ENCODE measurements at places on chromosomes 5 and 9.
A peak's percentile ranks its signal among the peaks of the same experiment; 100 is the strongest.

DNA sequence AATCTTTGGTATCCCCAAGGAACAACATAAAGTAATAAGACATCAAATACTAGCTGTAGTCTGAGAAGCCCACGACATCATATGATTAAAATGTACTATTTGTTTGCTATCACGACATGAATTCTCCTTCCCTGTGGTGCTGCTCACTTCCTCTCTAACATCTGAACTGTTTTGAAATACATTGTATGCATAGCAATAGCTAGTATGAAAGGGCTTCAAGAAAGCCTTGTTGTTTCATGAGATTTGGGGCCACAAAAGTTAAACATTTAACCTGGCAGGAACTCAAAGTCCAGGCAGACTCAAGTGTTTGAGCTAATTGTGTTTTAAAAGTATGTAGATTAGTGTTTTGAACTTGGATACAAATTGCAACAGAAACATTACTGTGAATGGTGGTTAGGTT is 237.4 kb upstream of the PTGER4 start:
- no peak for DNase-seq

DNA sequence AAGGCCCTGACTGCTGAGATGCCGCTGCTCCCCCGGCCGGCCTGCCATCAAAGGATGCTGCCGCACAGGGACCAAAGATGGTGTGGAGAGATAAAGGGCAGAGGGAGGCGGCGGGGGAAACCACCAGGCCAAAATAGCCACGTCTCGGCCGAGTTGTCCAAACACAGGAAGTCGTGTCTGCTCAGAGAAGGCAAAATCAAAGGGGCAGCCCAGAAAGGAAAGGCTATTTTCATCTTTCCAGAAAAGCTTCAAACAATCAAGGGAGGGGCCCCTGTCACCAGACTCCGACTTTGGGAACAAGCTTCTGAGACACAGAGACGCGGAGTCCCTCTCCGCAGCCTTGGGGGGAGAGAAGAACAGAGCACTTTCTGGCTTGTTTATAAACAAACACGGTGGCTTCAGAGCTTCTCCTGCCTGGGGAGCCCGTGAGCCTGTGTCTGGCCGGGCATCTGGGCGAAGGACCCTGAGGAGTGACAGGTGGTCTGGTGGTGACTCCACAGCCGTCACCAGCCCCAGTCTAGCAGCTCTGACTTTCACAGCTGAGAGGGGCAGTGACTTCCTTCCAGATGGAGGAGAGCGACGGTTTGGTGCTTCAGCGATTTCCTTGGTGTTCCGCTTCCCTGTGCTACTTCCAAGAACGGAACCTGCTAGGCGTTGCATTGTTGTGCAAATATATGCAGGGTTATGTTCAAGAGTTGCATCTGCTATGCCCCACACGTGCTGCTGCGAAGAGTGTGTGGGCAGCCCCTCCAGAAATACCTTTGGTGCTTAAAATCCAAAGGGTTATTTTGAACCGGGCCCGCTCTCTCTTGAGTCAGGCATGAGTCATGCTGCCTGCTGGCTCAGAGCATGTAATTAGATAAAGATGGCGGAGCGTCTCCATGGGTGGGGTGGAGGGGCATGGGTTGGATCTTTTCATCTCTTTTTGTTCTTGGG is 24.0 kb downstream of the ADAMTSL2 start:
- DNase-seq = peak; percentile 91

DNA sequence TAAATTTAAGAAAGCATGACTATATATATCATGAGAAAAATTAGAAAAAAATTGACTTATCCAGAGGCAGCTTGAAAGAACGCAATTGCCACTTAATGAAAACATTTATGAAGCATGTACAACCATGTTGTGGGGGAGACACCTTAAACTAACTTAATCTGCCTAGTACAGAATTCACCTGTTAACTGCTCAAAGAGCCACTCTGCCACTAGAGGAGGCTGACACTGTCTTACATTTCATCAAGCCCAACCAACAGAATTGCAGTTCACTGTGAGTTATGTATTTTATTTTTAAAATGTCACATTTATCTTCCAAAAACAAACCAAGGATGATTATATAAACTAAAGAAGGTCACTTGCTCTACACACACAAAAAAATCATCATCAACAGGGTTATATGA is 252.9 kb downstream of the MLLT3 start:
- DNase-seq = no peak

DNA sequence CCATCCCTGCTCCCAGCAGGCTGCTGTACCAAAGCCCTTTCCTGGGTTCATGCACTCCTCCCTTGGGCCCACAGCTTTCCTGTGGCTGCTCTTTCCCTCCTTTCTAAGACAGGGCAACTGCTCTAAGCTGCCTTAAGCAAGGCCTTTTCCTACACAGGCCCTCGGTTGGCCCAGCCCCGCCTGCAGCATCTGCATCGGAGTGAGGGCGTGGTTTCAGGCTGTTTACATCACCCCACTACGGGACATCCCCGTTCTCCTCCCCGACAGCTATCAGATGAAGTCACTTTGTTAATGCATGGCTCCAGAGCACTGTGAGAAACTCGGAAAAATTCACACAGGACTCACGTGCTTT is 3.4 kb downstream of the DPH7 start:
- DNase-seq = no peak

DNA sequence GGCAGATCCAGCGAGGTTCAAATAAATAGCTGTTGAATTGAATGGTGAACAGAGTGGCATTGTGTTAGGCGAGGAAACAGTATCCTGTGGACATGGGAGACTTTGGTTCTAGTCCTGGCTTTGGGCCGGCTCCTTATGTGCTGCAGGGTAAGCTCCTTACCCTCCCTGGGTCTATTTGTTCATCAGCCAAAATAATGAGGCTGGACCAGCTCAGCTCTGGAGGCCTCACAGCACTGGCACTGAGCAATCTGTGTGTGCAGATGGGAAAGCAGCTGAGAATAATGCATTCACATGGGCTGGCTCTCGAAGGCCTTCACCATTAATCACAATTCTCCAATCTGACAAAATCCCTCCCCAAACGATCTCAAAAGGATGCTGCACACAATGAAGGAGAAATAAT is 81.9 kb downstream of the APBA1 start:
- no peak for DNase-seq

DNA sequence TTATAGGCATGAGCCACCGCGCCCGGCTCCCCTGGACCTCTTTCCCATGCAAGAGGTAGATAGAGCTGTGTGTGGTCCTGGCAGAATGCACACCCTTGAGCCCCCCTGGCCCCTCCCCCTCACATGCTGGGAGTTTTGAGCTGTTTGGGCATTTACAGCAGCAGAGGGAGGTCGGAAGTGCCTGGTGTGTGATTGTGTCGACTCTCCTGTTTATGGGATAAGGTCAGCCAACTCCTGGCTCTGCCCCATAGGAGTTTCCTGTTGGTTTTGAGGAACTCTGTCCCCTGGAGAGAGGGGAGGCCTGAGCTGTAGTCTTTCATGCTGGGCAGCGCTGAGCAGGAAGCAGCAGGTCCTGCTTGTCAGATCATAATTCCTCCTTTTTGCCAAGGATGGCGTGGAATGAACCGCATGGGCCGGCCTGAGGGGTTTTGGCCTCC is 6.0 kb downstream of the LRRC8A start:
- DNase-seq = no peak

GRCh38 chr9:96604004-96604319 is 15.7 kb downstream of the CDC14B start:
- no peak for DNase-seq
